CD8-positive, alpha-beta memory T cell (primary cell): ENCODE measurements at places on chromosomes 11 and 22.

DNA sequence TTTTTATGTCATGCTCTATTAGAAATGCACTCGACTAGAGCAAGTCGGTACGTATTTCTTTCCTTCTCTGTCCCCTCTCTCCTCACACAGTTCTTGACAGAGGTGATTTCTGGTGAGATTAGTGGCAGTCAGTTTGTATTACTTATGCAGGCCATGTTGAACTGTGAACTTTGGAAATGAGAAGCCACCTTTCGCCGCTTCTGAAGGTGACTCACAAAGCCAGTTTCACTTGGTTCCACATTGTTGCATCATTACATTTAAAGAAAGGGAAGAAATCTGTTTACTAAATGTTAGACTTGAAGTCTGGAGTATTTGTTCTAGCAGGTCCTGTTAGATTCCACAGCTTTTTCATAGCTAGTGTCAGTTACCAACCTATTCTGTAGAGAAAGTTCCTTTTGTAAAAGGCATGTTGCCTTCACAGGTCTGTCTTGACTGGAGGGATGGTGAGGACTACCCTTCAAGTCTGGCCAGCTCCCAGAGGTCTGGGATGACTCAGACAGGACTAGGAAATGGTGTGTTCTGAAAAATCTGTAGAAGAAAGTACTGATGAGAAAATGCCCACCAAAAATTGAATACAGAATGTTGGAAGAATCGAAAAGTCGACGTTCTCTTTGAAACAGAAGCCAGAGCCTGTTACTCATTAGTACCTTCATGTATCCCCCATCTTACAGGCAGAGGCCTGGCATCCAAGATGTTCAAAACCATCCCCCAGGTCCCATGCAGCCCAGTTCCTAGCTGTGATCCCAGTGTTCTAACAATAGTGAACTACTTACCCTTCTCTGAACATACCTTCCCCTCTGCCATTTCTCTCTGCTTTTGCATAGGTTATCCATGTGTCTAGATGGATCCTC, 181.4 kb downstream of the DBX1 start:
- DNase-seq: no peak
- H3K27me3 ChIP-seq: no peaks in the 10 kb centered on the region
- peak overlapping the region; percentile 60 for H3K27ac ChIP-seq
- no peak overlapping the region for H3K4me3 ChIP-seq

GRCh38 chr22:48438800-48439559, 1388.7 kb downstream of the BRD1 start:
- no peak overlapping the region for H3K4me3 ChIP-seq
- H3K36me3 ChIP-seq: no peaks in the 10 kb centered on the region
- DNase-seq: no peak
- H3K4me1 ChIP-seq: no peaks in the 10 kb centered on the region
- H3K27ac ChIP-seq: no peak overlapping the region

DNA sequence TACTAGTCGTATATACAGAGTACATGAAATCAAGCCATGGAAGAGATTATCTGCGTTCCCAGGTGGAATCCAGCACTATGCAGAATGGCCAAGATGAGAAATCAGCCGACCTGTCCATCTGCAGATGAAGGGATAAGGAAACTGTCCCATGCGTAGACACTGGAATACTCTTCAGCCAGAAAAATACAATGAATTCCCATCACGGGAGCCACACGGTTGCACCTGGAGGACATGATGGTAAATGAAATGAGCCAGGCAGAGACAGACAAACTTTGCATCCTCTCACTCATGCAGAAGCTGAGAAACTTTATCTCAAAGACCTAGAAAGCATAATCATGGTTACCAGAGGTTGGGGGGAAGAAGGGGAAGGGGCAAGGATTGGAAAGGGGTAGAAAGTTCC, 111.9 kb upstream of the TOP3B start:
- H3K4me1 ChIP-seq: no peaks in the 10 kb centered on the region
- no peaks in the 10 kb centered on the region for H3K36me3 ChIP-seq
- peaks cover 15% of the 10 kb centered on the region for H3K27me3 ChIP-seq

GRCh38 chr22:38741576-38741975, 14.2 kb downstream of the SUN2 start:
- no peak overlapping the region for H3K4me3 ChIP-seq
- H3K27me3 ChIP-seq: no peaks in the 10 kb centered on the region
- no peak overlapping the region for H3K27ac ChIP-seq
- peaks cover 63% of the 10 kb centered on the region for H3K4me1 ChIP-seq
- DNase-seq: peak; percentile 18
